Progenitor cell of endocrine pancreas (in vitro differentiated cells): ENCODE measurements at places on chromosomes 1 and 21. TPM values are rescaled to one million over a fixed set of nuclear protein-coding genes. Genes with fewer than 3 reads are reported as not detected.

Gene LRRN2
- total RNA-seq: 9.4 and 10.7 TPM in 2 replicates

Gene ZNF695
- total RNA-seq: 14.2 and 15.1 TPM in 2 replicates

Gene AK5
- total RNA-seq: 4.0 and 4.4 TPM in 2 replicates

Gene TEX38
- 0.31 and 0.38 TPM in 2 replicates for total RNA-seq

Gene SLAMF9
- total RNA-seq: not detected in 2 replicates

GRCh38 chr1:169488157-169488556 lies 2.4 kb upstream of the SLC19A2 start:
- no peak overlapping the region for H3K4me3 ChIP-seq
- DNase-seq: no peak
- H3K27ac ChIP-seq: no peak overlapping the region
- H3K4me1 ChIP-seq: peaks cover 38% of the 10 kb centered on the region

DNA sequence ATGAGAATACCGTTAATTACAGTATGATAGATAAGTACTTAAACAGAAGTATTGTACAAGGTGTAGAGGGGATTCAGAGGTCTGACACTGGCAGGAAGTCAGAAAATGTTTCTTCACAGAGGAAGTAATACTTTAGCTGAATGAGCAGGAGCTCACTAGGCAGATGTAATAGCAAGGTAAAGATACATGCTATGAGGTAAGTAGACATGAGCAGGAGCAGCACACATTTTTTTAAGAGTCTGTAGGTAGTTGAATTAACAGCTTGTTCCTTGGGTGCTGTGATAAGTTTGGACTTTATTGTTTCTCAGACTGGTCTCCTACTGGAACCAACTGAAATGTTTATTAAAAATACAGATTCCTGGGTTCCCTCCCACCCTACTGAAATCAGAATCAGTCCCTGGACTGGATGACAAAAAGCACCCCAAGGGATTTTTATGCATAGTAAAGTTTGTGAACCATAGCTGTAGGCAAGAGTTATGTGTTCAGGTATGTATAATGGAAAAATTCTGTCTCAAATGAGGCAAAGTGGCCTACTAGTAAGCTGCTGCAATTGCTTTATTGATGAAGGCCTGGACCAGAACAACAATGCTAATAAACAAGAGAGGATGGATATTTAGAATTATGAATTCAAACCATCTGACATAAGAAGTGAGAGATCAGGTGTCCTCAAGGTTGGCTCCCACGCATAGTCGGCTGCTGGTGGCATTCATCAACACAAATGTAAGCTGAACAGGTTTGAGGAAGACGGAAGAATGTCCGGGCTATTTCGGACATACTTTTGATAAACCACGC lies 902 bp downstream of the AP4B1 start:
- peaks cover 5% of the 10 kb centered on the region for H3K36me3 ChIP-seq
- H3K4me1 ChIP-seq: peaks cover 8% of the 10 kb centered on the region
- H3K27me3 ChIP-seq: no peaks in the 10 kb centered on the region
- DNase-seq: no peak
- peak overlapping the region; percentile 87 for H3K4me3 ChIP-seq
- peak overlapping the region; percentile 96 for H3K27ac ChIP-seq

GRCh38 chr1:240417317-240417716 lies 194.6 kb downstream of the GREM2 start:
- no peak overlapping the region for H3K27ac ChIP-seq

DNA sequence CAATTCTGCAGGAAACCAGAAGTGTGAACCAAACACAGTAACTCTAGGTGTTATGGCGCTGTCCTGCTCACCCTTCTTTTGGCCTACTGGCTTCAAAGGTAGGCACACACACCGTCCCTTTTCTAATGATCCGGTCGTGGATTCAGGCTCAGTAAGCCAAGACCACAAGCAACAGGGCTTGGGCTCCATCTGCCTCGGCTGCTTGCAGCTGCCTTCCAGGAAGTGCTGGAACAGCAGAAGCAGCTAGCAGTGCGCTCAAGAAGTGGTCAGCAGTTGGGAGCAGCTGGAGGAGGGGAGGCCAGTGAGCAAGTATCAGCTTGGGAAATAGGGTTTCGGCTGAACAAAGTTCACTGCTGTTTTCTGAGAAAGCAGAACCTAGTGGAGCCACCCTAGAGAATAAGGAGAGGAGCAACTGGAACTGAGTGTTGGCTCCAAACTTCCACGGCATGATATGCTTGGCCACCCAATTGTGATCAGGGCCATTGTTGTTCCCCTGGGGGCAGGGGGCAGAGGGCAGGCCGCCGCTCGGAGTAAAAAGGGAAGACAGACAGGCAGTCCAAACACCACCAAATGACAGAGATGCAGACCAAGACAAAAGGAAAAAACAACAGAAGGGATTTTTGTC lies 173.4 kb downstream of the TOMM20 start:
- H3K27ac ChIP-seq: peak overlapping the region; percentile 96
- no peaks in the 10 kb centered on the region for H3K36me3 ChIP-seq
- H3K27me3 ChIP-seq: no peaks in the 10 kb centered on the region
- no peak overlapping the region for H3K4me3 ChIP-seq

DNA sequence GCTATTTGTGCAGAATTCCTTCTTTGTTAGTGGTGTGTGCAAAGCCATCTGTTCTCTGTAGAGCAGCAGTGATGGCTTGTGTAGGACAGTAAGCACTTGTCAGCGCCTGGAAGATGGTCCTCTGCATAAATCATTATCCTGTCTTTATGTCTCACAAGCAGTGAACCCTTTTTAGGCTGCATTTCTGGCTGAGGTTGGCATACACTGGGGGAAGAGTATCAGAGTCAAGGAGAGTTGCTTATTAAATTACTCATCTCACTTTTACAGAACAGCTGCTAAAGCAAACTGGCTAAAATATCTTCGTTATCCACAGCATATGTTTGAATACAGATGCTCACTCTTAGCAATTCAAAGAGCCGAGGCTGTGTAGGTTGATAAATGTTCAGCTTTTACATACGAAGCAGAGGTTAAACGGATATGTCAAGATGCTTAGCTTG lies 54.6 kb upstream of the NCAM2 start:
- no peak for DNase-seq
- H3K27me3 ChIP-seq: no peaks in the 10 kb centered on the region
- no peak overlapping the region for H3K4me3 ChIP-seq
- no peak overlapping the region for H3K27ac ChIP-seq
- H3K36me3 ChIP-seq: no peaks in the 10 kb centered on the region

GRCh38 chr1:67013573-67013972 lies 40.4 kb downstream of the SLC35D1 start:
- no peaks in the 10 kb centered on the region for H3K27me3 ChIP-seq
- H3K36me3 ChIP-seq: peaks cover 25% of the 10 kb centered on the region
- peaks cover 1% of the 10 kb centered on the region for H3K4me1 ChIP-seq
- no peak for DNase-seq
- H3K4me3 ChIP-seq: no peak overlapping the region

DNA sequence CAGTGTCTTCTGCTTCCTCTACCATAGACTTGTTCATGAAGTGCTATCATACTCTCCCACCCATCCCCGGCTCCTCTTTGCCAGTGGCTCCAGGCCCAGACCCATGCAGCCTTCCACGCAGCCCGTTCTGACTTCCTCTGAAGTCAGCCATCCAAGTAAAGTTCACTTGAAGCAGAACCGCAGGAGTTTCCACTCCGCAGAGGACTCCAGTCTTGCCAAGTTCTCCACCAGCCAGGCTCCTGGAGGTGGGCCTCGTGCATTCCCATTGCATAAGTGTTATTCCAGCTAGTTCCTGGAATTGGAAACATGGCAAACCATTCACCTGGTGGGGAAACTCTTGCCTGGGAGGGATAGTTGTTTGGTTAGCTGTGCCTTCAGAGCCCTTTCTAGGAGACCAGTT lies 185.1 kb downstream of the PLPP3 start:
- peaks cover 8% of the 10 kb centered on the region for H3K27me3 ChIP-seq
- H3K27ac ChIP-seq: no peak overlapping the region
- peaks cover 27% of the 10 kb centered on the region for H3K4me1 ChIP-seq
- no peak overlapping the region for H3K4me3 ChIP-seq

DNA sequence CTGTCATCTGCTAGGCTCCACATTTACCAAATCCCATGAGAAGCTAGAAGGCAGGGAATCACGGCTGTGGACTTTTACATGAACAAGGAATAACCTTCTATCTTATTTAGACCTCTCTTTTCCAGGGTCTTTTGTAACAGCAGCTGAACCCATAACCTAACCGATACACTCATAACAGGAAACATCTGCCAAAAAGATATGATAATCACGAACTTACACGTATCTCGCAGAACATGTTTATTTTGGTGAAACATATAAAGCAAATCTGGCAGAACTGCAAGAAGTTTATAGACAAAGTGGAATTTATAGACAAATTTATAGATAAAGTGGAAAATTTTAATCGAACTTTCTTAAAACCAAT lies 20.4 kb downstream of the TINAGL1 start:
- H3K4me3 ChIP-seq: no peak overlapping the region
- H3K27ac ChIP-seq: no peak overlapping the region
- DNase-seq: no peak
- peaks cover 17% of the 10 kb centered on the region for H3K27me3 ChIP-seq

DNA sequence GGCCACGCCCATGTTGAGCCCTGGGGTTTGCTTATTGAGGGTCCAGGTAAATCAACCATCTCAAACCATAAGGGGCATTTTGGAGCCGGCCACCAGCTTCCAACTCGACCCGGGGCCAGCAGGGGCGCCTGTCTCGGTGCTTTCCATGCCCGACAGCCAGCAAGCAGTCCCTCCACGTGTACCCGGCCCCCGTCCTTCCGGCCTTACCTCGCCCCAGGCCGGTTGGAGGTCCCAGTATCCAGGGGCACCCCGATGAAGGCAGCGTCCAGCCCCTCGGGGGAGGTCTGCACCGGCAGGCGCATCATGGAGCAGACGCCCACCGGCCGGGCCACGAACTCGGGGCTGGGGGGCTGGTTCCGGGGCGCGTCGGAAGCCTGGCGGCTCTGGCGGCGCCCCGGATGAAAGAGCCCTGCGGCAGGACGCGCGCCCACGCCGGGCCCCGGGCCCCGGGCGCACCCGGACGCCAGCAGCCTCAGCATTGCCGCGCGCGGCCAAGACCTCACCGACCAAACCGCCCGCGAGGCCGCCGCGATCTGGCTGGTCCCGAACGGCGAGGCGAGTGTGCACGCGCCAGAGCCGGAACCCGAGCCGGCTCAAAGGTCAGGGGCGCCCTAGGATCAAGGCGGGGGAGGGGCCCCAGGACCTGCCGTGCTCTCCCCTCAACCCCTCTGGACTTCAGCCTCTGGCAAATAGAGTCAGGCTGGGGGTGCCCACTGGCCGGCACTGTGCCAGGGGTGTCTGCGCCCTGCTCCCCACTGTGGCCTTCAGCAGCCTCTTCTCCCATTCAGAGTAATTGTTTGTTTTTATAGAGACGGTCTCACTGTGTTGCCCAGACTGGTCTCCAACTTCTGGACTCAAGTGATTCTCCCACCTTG lies at the start of gene AGMAT:
Gene AGMAT (minus strand): TSS at position 563 of the 875 bp plus-strand sequence. CDS start 84 bp downstream, at position 479.
- peak; percentile 52 for DNase-seq
- H3K36me3 ChIP-seq: no peaks in the 10 kb centered on the region
- no peak within 1 kb of the TSS for H3K27ac ChIP-seq
- H3K4me1 ChIP-seq: no peaks in the 10 kb centered on the region
- H3K27me3 ChIP-seq: peaks cover 5% of the 10 kb centered on the region

- no peak overlapping the region for H3K4me3 ChIP-seq
- no peaks in the 10 kb centered on the region for H3K27me3 ChIP-seq
- DNase-seq: no peak
- peaks cover 1% of the 10 kb centered on the region for H3K4me1 ChIP-seq
- no peak overlapping the region for H3K27ac ChIP-seq
These were observed 862.8 kb downstream of the KCNT2 start for GRCh38 chr1:195745189-195746010.

DNA sequence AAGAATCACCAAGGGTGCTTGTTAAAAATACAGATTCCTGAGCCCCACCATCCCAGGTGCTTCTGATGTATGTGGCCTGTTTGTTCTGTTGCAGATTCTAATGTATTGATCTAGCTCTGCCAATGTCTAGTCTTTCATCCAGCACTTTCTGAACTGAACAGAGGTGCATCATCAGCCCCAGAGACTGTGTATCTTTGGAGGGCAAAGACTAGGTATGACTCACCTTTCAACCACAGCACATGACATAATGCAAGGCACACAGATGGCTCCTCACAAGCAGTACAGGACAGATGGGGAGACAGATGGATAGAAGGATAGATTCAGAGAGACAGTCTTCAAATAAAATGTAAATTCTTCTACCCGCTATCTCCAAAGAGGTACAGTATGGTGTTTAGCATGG lies 32.3 kb downstream of the CD58 start:
- H3K4me1 ChIP-seq: no peaks in the 10 kb centered on the region
- no peaks in the 10 kb centered on the region for H3K27me3 ChIP-seq
- peaks cover 26% of the 10 kb centered on the region for H3K36me3 ChIP-seq
- H3K4me3 ChIP-seq: no peak overlapping the region

- no peaks in the 10 kb centered on the region for H3K27me3 ChIP-seq
- DNase-seq: no peak
- no peaks in the 10 kb centered on the region for H3K36me3 ChIP-seq
- H3K27ac ChIP-seq: no peak overlapping the region
- no peaks in the 10 kb centered on the region for H3K4me1 ChIP-seq
These were observed 472.6 kb upstream of the DEPDC1 start for GRCh38 chr1:68969441-68969840.

GRCh38 chr1:14094611-14095400 lies 394.8 kb downstream of the PRDM2 start:
- H3K27ac ChIP-seq: no peak overlapping the region
- no peaks in the 10 kb centered on the region for H3K36me3 ChIP-seq
- no peaks in the 10 kb centered on the region for H3K4me1 ChIP-seq
- H3K27me3 ChIP-seq: peaks cover 46% of the 10 kb centered on the region
- no peak overlapping the region for H3K4me3 ChIP-seq
- DNase-seq: no peak
